ENCODE measurements at places on chromosomes 5 and 9. TPM values are rescaled to one million over a fixed set of nuclear protein-coding genes. Genes with fewer than 3 reads are reported as not detected.

The PIP5K1B gene
- polyA plus RNA-seq, result 10.8 TPM

DNA sequence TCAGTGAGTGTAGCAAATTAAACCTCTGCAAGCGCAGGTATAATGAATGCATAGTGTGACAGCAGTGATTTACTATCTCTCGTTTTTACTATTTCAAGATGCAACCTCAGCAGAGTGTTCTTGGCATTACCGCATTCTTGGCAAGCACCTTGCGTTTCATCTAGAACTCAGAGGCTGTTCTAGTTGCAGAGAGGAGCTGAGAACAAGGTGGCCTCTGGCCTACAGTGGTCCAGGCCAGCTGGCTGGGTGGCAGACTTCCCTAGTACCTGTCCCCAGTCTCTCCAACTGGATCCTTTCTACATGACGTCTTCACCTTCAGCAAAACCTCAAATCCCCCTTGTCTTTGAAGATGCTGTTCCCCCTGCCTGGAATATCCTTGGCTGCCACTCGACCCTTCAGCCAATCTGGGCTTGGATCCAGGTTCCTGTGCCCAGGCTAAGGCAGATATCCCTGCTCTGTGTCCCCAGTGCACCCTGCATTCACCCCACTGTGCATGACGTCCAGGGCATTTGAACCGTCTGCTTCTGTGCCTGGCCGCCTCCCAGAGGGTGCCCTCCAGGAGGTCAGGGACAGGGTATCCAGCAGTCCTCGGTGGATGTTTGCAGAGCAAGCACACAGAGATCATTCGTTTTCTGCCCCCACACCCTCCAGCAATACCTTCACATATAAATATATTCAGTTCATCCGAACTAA is 120.4 kb upstream of the CPEB4 start:
- no peak for DNase-seq
- peaks cover 5% of the 10 kb centered on the region for H3K4me1 ChIP-seq
- H3K4me3 ChIP-seq, result no peak overlapping the region
- no peaks in the 10 kb centered on the region for H3K36me3 ChIP-seq
- H3K27ac ChIP-seq, result peak overlapping the region; percentile 92
- H3K27me3 ChIP-seq, result no peaks in the 10 kb centered on the region

The IQGAP2 gene
- 9.8 TPM for polyA plus RNA-seq

DNA sequence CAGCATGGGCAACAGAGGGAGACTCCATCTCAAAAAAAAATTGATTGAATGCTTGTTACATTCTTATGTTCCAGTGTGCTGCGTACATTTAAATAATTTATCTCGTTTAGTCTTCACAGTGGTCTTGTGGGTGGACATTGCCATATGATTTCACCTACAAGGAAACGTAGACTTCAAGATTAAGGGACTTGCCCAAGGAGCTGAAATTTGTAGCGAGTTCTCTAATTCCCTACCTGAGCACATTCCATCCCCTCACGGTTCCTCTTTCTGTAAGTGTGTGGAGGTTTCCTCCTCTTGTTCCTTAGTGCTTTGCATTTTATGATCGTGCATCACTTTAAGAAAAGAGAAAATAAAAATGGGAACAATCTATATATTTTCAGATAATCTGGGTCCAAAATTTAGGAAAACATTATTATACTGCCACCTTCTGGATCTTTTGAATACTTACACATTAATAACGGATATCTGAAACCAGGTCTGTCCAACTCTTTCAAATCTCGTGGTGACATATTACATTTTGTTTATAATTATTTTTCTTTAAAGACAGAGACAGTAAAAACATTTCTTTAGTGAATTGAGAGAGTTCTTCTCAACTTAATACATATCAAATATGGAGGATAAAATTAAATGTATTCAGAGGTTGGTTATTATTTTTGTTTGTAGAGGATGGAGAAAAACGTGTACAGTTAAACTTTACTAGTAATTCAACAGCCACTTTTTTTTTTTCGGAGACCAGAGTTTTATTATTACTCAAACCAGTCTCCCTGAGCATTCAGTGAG is 29.9 kb upstream of the C7 start:
- no peak overlapping the region for H3K27ac ChIP-seq
- no peak for DNase-seq
- peaks cover 4% of the 10 kb centered on the region for H3K4me1 ChIP-seq

The SLC25A48 gene
- polyA plus RNA-seq, result not detected

- H3K4me1 ChIP-seq, result no peaks in the 10 kb centered on the region
- peaks cover 5% of the 10 kb centered on the region for H3K27me3 ChIP-seq
- H3K36me3 ChIP-seq, result no peaks in the 10 kb centered on the region
- no peak overlapping the region for H3K4me3 ChIP-seq
Observed at GRCh38 chr5:2738156-2738699, 13.2 kb downstream of the IRX2 start.

- peaks cover 18% of the 10 kb centered on the region for H3K36me3 ChIP-seq
- H3K27me3 ChIP-seq, result no peaks in the 10 kb centered on the region
- peaks cover 6% of the 10 kb centered on the region for H3K4me1 ChIP-seq
- no peak overlapping the region for H3K4me3 ChIP-seq
- H3K27ac ChIP-seq, result no peak overlapping the region
Observed at GRCh38 chr5:123157791-123158581, 68.9 kb downstream of the PRDM6 start.

DNA sequence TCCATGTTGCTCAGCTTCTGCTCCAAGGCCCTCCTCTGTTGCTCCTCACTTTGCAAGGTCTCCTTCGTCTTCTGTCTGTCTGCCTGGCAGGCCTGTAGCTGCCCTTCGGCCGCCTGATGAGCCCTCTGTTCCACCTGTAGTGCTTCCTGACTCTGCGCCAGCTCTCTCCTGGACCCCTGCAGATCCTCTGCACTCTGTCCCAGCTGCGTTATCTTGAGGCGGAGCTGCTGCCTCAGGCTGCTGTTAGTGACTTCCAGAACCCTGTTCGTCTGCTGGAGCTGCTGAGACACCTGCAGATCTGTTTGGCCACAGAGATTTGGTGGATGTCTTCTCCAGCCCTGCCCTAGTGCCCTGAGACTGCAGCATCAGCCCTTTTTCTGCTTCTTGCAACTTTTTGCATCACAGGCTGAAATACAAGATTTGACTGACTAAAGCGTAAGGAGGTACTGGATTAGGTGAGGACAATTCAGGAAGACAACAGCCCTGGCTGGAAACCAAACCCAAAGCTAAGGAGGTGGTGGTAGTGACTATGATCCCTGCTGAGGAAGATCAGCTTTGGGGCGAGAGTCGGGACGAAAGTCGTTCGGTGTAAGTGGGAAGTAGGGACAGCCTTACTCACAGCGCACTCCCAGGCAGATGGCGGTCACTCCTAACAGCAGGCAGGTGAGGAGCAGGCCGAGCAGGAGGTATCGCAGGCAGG is 2.1 kb downstream of the CD72 start:
- H3K27me3 ChIP-seq, result no peaks in the 10 kb centered on the region
- H3K4me3 ChIP-seq, result no peak overlapping the region
- DNase-seq, result no peak
- no peaks in the 10 kb centered on the region for H3K36me3 ChIP-seq

DNA sequence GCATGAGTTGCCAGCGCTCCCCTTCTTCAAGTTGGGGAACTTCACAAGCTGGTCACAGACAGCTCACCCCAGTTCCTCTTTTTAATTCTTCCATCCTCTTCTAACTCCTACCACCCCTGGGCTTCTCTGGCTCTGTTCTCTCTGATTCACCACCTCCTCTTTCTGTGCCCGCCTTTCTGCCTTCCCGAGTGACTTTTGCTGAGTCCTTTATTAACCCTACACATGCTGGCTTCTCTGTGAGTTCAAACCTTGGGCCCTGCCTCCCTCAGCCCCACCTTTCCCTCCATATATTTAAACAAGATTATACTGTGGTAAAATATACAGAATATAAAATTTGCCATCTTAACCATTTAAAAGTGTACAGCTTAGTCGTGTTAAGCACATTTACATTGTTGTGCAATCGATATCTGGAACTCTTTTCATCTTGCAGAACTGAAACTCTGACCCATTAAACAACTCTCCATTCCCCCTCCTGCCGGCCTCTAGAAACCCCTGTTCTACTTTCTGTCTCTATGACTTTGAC is 32.0 kb downstream of the SLC46A2 start:
- DNase-seq, result no peak
- no peaks in the 10 kb centered on the region for H3K4me1 ChIP-seq
- H3K27ac ChIP-seq, result no peak overlapping the region
- no peak overlapping the region for H3K4me3 ChIP-seq

DNA sequence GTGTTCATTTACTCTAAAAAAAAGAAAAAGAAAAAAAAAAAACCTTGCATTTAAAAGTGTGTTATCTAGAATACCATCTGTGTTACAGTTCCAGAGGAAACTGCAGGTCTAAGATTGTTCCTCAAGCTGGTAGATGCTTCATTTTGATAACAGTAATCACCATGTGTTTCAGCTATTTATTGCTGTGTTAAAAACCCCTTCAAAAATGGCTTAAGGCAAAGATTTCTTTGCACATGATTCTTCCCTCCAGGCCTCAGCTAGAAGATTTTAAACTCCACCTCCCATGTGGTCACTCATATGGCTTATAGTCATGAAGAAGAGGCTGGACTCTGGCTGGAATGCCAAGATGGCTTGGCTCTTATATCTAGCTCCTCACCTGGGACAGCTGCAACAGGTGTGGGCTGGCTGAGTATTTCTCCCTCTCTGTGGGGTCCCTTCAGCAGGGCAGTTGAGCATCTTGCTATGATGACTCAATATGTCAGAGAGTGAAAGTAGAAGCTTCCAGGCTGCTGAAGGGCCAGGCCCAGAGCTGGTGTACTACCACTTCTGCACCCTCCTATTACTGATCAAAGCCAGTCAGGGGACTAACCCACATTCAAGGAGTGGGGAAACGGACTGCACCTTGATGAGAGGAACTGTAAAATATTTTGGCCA is 920.4 kb upstream of the DMAC1 start:
- H3K4me1 ChIP-seq, result no peaks in the 10 kb centered on the region
- no peak overlapping the region for H3K27ac ChIP-seq
- H3K27me3 ChIP-seq, result no peaks in the 10 kb centered on the region
- H3K4me3 ChIP-seq, result no peak overlapping the region
- H3K36me3 ChIP-seq, result no peaks in the 10 kb centered on the region

The C9orf50 gene
- polyA plus RNA-seq, result not detected

All from lung (tissue), 17 donors.